ENCODE measurements at places on chromosomes 3 and 15.

GRCh38 chr3:38998086-38998485 is 53.7 kb downstream of the SCN11A start:
- DNase-seq = no peak

DNA sequence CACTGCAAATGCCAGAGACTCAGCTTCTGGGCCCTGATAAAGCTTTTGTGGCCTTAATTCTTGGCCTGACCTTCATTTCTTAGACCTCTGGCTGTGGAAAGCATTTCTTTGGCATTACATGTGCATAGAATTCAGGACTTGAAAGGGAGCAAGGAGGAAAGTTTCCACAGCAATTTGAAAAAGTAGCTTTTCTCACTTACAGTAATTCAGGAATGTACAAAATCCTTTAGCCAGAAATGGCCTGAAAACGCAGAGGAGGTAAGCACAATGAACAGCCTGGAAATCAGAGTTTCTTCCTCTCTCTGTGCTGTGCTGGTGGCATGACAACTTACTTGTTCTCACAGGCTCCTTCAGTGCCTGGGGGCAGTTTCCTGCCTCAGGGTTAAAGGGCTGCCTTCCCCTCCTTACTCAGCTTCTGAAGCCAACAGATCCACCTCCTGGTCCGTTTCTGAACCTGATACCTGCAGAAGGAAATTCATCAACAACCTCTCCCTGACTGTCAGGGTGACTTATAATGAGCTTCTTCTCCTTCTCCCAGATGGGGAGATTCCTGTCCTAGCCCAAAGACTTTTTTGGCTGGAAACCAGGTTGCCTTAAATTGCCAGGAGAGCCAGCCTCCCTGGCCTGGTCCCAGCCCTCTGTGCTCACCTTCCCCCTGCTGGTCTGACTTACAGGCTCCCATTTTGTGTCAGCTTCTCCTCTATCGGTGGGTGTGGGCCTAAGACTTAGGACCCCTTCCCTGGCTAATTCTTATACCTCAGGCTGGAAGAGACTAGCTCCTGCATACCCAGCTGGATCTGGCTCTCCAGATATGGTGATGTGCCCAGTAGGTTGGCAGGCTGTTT is 102.3 kb downstream of the MYRIP start:
- no peak for DNase-seq

DNA sequence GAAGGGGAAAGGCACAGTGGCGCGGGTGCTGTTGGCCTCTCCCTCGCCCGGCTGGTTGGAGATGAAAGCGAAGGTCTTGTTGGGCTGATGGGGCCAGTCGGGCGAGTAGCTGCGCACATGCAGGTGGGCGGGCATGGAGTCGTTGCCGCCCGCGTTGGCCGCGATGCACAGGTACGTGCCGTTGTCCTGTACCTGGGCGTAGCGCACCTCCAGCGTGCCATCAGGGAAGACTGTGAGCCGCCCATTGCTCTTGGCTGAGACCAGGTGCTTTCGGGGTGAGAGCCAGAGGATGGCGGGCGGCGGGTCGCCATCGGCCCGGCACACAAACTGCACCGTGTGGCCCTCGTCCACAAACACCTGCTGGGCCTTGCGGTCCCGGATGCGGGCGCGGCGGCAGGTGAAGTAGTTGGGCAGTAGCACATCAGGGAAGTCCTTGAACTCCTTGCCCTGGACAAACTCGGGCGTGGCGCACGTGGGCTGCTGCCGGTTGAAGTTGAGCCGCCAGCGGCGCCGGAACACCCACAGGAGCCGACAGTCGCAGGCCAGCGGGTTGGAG is 18.4 kb downstream of the LINGO1 start:
- no peak for DNase-seq

GRCh38 chr3:126664591-126665214 is 9.8 kb upstream of the TXNRD3 start:
- DNase-seq = no peak

- no peak for DNase-seq
Observed at GRCh38 chr3:129224984-129225393, 24.4 kb upstream of the COPG1 start.

GRCh38 chr3:135556174-135556573 is 409.4 kb upstream of the PPP2R3A start:
- no peak for DNase-seq

DNA sequence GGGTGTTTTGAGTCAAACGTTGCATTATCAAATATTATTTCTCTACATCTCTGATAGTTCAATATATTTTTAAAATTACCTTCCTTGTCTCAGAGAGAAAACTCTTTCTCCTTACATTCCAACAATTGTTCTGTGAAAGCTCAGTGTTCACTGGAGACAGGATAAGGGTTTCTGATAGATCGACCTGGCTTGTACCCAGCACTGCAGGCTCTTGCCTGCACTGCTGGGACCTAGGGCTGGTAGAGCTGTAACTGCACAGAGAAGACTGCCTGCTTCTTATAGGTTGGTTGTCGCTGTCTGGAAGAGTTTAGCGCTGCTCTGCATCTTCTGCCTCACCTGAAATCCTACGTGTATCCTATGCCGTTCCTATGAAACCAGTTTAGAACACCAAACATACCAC is 249.9 kb upstream of the LRTM1 start:
- no peak for DNase-seq

DNA sequence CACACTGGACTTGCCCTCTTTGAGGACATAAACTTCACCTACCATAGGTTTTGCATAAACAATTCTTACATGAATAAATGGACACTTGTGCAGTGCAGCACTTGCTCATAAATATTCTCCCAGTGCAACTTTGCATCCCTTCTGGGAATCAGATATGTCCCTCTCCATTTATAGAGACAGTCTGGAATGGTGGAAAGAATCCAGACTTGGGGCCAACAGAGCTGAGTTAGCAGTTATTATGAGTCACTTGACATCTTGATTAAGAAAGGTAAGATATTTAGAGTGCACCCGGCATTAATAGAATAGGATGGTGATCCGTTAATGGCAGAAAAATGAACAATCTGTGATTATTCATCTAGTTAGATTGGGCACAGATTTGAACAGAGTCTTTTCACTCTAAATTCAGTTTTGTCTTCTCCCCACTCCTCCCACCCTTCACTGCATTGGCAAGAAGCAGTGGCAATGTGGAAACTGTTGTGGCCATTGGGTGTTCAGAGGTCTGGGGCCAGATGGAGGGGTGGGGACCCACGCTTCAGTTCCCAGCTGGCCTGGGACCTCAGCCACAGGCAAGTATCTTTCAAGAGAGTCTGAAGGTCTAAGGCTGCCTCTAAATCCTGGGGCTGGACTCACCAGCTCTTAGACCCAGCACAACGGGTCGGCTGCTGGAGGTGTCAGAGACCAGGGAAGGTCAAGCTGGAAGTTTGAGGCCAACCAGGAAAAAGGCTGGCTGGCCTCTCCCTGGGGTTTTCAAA is 58.9 kb upstream of the KY start:
- no peak for DNase-seq

GRCh38 chr3:133836497-133837158 is 31.0 kb downstream of the SRPRB start:
- DNase-seq = no peak

DNA sequence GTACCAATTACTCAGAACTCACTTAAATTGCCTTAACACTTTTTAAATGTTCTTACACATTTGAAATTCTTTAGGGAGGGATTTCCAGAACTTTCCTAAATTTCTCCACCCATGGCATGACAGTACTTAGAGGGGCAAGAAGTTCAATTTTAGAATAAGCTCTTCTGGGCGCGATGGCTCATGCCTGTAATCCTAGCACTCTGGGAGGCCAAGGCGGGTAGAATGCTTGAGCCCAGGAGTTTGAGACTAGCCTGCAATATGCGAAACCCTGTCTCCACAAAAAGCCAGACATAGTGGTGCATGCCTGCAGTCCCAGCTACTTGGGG is 10.6 kb downstream of the FAM131A start:
- DNase-seq = no peak

Data from activated T-cell treated with anti-CD3 and anti-CD28 coated beads for 1 hour (primary cell).